ENCODE measurements at places on chromosomes 3 and 15.

GRCh38 chr15:62951481-62951880, 91.1 kb upstream of the TPM1 start:
- no peak for DNase-seq

DNA sequence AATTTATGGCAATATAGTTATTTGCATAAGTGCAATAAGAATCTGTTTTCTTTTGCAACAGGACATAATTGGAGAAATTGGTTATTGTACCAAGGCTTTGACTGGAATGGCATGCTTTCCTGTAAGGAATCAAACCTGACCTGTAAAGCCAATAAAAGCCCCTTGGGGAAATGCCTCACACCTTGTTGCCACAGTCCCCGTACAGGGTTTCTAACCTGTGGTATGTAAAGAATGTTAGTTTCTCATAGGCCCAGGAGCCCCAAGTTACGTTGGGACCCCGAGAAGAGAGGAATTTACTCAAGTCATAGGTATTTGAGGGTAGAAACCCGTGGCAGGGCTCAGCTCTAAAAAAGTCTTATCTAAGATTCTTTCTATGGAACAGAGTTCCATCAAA, 441.4 kb downstream of the IGSF11 start:
- no peak for DNase-seq

- no peak for DNase-seq
Observed at GRCh38 chr3:193945143-193945542, 190.8 kb upstream of the HES1 start.

- DNase-seq = peak; percentile 36
Observed at GRCh38 chr15:72599855-72600464, 54.5 kb upstream of the GOLGA6B start.

- peak; percentile 47 for DNase-seq
Observed at GRCh38 chr3:25033407-25034029, 394.5 kb upstream of the RARB start.

- DNase-seq = peak; percentile 89
Observed at GRCh38 chr3:16286161-16286560, 21.1 kb downstream of the OXNAD1 start.

DNA sequence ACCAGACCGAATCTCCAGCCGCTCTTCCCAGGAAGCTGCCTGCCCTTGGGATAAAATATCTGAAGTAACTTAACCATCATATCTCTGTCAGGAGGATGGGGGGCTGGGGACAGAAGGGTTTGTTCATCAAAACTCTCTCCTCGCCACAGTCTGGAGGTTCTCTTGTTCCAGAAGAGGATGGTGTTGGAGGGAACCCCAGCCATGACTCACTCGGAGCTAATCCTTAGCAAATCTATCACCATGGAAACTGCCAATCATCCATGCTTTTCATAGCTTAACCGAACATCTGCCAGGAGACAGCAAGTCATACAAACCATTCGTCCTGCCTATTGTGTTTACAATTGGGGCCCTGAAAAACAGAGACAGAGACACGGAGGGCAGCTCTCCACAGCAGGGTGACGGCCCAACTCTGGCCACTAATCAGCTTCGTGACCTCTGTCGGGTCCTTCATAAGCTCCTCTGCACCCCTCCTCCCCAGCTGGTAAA, 73.8 kb upstream of the HEG1 start:
- DNase-seq = no peak

GRCh38 chr3:162842549-162843216, 1346.1 kb downstream of the OTOL1 start:
- DNase-seq = no peak

DNA sequence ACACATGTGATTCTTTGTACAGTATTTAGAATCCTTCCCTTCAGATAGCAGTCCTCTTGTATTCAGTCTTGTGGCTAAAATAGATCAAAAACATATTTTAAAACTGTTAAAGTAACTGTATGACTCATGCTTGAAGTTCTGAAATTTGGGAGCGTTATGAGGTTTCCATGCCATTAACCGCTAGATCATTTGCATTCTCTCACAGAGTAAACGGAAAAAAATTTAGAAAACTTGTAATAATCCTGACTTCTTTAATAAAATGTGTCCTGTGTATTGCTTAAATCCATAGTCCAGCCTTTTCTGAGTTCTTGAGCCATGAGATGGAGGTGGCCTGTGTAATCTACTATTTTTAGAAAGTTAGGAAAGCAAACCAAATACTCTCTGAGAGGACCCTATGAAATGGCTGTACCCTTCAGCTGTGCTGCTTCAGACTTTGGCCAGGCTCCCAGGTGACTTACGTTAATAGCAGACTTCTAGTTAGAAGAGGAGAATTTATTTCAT, 33.8 kb downstream of the MBNL1 start:
- DNase-seq = peak; percentile 76

- DNase-seq = peak; percentile 47
Observed at GRCh38 chr3:157226173-157226847, 66.4 kb upstream of the CCNL1 start.

DNA sequence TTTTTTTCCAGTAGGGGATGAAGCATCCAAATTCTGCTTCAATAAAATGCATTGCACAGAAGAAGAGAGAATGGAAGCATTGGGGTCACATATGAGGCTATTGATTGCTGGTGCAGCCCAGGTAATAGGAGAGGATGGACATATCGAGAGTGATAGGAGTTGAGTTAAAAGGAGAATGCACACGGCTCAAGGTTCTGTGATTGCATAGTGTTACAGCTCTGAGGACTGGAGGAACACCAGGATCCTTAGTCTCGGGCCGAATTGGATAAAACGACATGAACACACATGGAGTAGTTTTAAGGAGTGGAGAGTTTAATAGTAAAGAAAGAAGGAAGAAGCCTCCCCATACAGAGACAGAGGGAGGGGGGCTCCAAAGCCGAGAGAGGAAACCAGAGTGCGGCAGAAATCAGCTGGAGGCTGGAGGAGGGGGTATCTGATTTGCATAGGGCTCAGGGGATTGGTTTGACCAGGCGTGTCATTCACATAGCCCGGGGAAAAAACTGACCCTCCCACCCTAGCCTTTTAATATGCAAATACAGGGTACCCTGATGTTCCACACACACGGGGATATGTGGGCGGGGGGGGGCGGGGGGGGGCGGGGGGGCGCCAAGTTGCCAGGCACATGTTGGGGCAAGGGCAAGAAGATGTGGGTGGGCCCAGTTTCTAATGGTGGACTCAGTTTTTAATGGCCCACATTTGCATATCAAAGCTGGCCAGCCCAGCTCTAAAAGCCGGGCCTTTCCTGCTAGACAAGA, 156.9 kb downstream of the AGBL1 start:
- DNase-seq = no peak

DNA sequence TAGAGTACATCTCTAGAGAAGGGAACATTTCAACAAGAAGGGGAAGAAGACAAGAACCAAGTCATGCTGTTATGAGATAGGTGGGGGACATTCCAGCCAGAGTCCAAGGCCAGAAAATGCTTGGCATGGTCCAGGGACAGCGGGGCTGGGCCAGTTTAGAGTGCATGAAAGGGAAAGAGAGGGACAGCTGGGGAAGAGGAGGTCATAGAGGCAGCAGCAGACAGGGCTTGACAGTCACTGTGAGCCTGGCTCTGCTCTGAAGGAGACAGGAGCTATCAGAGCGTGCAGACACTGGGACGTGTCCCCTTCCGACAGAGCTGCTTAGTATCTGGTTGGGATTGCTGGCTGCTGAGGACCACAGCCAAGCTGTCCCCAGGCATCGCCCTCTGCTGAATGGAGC, 35.7 kb upstream of the PRR20G start:
- DNase-seq = no peak

DNA sequence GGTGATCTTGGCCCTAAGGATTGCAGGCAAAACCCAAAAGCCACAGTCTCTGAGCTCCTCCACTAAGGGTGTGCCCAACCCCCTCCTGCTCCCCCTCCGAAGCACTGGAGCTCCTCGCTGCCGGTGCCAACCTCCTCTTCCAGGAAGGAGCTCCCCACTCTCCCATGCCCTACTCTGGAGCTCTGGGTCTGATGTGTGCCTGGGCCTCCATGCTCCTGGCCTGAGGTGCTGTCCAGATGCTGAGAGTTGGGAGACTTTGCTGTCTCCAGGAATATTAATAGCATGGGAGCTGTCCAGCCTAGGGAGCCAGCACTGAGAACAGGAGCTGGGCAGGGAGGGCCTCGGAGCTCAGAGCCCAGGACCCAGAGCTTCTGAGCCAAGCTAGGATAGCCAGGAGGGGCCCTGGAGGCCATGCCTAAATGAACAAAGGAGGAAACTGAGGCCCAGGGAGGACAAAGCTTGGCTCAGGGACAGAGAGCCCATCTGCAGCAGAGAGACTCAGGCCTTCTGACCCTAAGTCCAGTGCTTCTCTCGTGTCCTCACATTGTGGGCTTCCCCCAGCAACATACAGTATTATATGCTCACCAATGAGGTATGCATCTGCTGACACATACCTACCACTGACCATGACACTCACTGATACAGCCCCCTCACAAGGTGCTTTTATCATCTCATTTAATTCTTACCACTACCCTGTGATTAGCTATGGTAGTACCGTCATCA, 36.9 kb upstream of the HERC1 start:
- no peak for DNase-seq

DNA sequence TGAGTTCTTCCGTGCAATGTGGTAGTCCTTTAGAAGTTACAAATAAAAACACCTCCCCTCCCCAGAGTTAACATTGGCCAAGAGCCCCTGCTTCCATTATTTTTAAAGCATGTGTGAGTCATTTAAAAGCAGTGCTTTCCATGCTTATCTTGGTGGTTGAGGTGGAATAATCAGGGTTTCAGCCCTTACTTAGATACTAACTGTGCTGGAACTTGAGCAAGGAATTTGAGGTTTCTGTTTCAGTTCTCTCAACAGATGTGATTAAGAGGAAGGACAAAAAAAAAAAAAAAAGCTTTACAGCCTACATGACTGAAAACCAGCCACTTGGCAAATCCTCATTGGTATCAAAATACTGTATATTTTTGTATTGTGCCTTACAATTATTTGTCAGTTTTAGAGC, 64.5 kb downstream of the CGNL1 start:
- DNase-seq = no peak

DNA sequence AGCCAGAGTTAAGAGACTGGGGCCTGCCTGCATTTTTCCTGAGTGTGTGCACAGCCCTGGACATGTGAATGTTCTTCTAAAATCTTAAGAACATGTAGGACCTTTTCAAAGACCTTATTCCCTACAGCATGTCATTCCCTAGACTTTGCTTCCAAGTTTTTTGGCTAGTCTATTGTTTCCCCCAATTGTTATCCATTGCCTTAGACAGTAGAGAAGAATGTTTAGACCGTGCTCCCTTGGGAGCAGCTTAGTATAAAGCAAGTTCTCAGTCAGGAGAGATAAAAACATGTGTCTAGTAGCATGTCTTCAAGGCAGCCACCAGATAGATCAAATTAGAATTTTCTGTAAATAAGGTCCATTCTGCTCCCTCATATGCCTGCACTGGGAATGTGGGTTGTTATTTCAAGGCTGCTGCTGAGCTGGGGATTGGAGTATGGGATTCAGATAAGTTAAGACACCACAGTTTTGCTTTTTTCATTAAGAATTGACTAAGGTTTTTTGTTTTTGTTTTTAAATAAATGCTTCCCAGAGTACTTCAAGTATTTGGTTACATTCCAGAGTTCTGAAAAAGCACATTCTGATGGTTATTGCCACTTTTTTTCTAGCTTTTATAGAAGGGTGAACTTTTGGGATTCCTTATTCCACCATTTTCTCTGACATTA, 246.7 kb downstream of the RORA start:
- no peak for DNase-seq

DNA sequence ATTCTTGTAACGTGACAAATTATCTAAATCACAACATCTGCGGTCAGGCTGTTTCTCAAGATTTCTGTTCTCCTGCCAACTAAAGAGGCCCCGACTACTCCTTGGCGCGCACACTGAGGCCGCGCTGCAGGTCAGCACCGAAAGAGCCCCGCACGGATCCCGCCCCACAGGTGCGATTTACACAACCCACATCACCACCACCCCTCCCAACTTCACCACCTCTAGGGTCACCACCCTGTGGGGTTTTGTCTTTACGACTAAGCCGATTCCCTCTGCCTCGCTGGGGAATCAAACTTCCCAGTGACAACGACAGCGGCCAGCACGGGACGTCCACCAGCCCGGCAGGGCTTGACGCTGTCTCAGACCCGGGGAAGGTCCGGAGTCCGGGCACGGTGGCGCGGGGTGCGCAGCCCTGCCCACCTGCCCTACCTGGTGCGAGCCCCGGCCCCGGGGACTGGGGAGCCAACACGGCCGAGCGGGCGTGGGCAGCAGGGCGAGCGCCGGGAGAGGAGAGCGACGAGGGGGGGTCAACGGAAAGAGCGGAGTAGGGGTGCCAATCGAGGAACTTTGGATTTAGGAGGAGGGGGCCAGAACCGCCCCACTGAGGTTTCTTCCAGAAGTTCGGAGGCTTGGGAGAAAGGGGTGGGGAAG, 764 bp downstream of the UACA start:
- DNase-seq = no peak

DNA sequence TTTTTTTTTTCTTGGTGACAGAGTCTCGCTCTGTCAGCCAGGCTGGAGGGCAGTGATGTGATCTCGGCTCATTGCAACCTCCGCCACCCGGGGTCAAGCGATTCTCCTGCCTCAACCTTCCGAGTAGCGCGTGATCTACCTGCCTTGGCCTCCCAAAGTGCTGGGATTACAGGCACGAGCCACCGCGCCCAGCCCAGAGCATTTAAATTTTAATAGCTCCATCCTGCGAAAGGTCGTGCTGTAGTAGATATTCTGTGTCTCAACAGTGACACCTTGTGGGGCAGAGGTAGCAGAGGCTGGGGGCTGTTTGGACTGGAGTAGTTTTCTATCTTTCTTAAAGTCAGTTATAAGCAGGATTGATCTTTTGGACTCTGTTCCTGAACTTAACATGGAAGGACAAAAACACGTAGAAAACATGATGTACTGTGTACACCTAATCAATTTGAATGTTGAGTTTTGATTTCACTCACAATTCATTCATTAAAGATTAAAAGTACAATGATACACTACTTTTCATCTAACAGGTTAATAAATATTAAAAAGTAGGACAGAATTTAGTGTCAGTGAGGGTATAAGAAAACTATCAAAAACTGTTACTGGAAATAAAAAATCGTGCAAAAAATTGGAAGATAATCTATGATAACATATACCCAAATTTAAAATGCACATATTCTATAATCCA, 11.0 kb upstream of the PDCD6IP start:
- peak; percentile 74 for DNase-seq

DNA sequence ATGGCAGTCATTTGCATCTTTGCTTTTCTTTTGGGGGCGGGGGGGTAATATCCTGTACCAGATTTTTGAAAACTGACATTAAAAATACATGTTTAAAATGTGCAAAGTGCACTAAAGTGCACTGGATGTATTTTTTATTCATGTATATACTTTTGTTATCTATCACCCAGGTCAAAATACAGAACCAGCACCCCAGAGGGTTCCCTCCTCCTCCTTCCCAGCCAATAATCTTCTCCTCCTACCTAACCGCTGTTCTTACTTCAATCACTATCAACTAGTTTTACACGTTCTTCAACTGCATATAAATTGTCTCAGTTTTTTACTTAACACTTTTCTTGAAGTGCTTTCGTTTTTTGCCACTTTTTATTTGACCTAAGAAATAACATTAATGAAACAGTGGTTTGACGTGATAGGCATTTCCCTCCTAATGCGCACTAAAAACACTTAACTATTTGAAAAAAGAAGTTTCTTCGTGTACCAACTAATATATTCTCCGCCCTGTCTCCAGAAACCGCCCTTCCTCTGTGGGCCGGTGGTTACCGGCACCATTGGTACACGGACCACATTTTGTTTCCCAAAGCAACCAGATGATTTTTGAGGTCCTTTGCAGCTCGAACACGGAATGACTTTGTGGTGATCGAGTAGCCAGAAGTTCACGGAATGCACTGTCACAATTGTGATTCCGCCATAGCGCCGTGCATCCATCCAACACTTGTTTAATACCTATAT, 836 bp upstream of the AKAP13 start:
- peak; percentile 72 for DNase-seq

Data from activated CD4-positive, alpha-beta T cell treated with anti-CD3 and anti-CD28 coated beads, Interleukin-2, amount 50 U/mL, for 16 hours (primary cell).